ENCODE measurements at places on chromosomes 16 and 17. TPM values are rescaled to one million over a fixed set of nuclear protein-coding genes. Genes with fewer than 3 reads are reported as not detected.

Gene NUP93
- 26.4 TPM for total RNA-seq

Gene SPATA32
- not detected for total RNA-seq

Gene CAPNS2
- 0.55 TPM for total RNA-seq

Gene PHOSPHO1
- total RNA-seq: 0.23 TPM

Gene CCL4
- total RNA-seq: 27.6 TPM

Gene HSD17B1
- 2.4 TPM for total RNA-seq

Gene GCGR
- total RNA-seq: 0.20 TPM

Gene TBX4
- total RNA-seq: 1.6 TPM

Gene GP2
- total RNA-seq: 558 TPM

DNA sequence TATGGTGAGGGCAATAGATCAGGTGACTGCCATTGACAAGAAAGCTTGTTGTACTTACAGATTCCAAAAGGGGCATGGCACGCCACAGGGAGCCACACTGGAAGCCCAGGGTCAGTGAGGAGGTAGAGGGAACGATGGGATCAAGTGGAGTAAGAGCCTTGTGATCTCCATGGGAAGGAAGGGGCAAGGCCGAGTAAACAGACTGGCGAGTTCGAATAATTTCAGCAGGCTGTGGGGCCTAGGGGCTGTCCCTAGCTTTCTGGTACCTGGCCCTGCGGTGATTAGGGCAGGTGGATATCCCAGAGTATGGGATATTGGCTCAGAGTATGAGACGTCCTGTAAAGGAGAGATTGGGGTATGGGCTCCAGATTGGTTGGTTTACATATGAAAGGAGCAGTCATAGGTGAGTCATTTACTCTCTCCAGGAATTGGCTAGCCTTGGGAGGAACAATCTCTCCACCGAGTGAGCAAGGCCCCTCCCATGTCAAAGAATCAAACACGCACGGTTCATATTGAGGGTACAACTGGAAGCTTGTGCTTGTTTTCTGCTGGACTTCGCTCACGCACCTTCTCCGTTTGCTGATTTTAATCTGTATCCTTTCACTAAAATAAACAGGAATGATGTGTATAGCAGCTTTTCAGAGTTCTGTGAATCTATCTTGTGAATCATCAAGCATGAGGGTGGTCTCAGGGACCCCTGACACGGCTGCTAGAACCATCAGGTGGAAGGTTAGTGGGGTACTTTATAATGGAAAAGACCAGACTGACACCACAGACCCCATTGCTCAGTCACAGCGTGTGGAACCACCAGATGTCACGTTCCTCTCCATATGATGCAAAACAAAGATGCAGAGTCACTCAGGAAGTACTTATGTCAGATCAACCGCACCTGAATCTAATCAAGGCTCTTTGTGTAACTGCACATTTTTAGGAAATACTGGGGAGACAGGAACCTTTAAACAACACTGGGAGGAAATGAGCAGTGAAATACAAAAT is 27.9 kb downstream of the GABARAPL2 start:
- DNase-seq: no peak

- no peak for DNase-seq
These were observed 20.3 kb upstream of the GLIS2 start for GRCh38 chr16:4295581-4295980.

DNA sequence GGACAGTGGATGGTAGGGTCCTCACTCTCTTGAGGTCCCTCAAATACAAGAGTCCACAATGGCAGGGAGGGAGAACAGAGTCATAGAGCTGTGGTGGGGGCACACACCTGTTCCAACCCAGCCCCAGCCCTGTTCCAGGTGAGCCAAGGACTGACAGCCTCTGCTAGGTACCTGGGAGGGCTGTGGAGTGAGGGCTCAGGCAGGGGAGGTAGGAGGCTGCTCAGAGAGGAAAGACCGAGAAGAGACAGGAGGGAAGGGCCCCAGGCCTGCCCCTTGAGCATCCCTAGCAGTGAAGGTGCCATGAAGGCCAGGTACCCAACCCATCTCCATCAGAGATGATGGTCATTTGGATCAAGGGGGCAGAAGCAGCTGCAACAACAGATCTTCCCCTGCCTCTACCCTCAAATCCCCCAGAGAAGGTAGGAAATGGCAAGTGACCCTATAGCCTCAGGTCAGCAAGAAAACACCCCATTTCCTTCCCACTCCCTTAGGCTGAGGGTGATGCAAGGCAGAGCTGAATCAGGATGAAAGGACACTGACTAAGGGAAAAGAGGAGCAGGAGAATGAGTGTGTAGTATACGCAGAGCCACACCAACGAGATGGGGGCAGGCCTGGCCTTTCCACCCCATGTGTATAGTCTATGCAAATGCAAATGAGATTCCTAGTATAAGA is 28.6 kb downstream of the CD300LG start:
- DNase-seq: no peak

GRCh38 chr17:79374807-79375206 is 236.0 kb downstream of the RBFOX3 start:
- no peak for DNase-seq

DNA sequence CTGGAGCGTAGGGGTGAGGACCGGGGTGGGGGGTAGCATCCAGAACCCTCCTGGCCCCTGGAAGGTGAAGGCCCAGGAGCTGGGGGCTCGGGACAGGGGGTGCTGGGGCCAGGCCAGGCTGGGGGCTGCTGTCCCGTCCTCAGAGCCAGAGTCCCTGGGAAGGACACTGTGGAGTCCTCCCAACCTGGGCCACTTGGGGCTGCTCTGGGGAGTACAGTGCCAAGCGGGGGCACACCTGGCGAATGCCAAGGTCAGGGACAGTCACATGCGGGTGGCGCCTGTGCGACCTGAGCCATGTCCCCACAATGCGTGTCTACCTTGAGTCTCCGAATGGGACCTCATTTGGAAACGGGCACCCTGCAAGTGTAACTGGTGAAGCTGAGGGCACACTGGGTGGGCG is 1.2 kb upstream of the PERCC1 start:
- no peak for DNase-seq

GRCh38 chr17:22600644-22601298 is 908.4 kb downstream of the KCNJ18 start:
- DNase-seq: no peak

DNA sequence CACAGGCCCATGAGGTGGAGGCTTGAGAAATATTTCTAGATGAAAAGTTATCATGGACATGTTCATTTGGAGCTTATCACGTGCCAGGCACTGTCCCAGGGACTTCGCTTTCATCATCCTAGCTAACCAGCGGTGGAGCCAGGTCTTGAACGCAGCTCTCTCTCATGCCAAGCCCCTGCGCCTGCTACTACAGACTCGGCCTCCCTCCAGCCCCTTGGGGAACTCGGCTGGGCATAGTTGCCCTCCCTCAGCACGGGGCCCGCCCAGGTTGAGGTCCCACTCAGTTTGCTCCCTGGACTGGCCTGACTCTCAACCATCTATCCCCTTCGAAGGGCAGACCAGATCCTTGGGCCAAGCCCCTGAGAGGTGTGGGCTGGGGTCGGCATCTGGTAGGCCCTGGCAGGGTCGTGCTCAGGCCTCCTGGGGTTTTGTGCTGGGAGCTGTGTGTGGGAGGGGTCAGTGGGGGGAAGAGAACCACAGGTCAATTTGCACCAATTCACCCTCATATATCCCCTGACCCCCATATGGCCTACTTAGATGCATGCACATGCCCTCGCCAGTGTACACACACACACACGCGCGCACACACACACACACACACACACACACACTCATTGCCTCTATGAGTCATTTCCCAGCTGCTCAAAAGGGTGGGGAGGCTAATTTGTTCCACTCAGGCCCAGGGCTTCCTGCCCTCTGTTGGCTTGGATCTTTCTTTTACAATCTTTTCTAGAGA is 12.1 kb upstream of the SCN4A start:
- peak; percentile 74 for DNase-seq

GRCh38 chr16:83706394-83706793 is 101.4 kb upstream of the HSBP1 start:
- DNase-seq: no peak

DNA sequence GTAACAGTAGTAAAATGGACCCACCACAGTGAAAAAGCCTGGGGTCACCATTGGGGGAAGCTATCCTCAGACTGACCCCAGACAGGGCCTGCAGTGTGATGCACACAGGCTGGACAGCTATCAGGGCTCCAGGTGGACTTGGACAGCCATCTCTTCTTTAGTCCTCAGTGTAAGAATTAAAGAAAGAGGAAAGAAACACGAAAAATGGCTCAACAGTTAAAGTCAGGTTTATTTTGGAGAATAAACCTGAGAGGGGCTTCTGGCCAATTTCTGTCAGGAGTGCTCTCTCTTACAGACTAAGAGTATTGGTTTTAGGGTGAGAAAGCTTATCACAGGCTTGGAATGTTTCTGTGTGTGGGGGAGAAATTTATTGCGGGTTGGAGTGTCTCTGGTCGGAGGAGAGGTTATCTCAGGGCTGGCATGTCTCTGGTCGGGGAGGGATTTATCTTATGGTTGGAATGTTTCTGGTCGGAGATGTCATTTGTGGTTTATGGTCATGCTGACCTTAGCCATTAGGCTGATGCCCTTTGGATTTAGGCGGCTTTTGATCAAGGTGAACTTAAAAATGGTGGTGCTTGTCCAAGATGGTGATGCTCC is 10.8 kb upstream of the B4GALNT2 start:
- DNase-seq: no peak

GRCh38 chr17:81398176-81398831 is 3.0 kb downstream of the BAHCC1 start:
- no peak for DNase-seq

- DNase-seq: no peak
These were observed 806 bp downstream of the MRM1 start for GRCh38 chr17:36602030-36602748.

DNA sequence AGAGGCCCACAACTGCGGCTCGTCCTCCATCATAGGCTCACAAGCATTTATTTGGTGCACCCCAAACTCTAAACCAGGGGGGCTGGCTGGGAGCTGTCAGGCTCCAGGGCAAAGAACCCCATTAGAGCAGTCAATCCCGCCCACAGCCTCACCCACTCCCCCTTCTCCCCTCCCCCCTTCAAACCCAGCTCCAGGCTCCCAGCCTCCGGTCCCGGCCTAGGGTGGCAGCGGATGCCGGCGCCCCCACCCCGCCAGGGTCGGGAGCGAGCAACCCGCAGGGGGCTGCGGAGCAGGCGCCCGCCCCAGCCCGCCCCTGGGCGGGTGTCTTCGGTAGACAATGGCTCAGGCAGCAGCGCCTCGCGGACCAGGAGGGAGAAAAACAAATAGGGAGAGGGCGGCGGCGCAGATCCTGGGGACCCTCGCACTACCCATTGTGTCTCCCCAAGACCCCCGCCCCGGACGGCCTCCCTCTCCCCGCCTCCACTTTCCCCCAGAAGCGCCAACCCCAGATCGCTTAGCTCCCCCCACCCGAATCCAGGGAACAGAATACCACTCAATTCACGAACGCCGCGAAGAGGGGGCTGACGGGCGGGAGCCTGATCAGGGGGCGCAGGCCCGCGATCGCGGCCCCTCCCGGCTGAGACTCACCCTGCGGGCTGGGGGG is 572 bp downstream of the FAM171A2 start:
- no peak for DNase-seq

DNA sequence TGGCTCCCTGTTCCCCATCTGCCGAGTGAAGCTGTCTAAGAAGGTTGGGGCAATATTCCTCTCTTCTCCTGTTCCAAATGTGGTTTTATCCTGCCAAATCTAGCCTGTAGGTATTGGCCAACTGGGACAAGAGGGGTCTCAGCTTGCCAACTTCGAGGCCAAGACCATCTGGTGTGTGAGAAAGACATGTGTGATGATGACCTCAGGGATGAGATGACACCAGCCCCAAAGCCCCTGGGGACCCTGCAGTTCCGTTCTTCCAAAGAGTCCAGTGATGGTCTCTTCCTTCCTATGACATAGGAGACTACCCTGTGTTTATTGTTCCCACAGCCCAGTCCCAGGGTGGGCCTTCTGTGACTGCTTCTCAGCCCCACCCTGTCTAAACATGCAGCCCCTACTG is 34.8 kb upstream of the ADAMTS18 start:
- no peak for DNase-seq

DNA sequence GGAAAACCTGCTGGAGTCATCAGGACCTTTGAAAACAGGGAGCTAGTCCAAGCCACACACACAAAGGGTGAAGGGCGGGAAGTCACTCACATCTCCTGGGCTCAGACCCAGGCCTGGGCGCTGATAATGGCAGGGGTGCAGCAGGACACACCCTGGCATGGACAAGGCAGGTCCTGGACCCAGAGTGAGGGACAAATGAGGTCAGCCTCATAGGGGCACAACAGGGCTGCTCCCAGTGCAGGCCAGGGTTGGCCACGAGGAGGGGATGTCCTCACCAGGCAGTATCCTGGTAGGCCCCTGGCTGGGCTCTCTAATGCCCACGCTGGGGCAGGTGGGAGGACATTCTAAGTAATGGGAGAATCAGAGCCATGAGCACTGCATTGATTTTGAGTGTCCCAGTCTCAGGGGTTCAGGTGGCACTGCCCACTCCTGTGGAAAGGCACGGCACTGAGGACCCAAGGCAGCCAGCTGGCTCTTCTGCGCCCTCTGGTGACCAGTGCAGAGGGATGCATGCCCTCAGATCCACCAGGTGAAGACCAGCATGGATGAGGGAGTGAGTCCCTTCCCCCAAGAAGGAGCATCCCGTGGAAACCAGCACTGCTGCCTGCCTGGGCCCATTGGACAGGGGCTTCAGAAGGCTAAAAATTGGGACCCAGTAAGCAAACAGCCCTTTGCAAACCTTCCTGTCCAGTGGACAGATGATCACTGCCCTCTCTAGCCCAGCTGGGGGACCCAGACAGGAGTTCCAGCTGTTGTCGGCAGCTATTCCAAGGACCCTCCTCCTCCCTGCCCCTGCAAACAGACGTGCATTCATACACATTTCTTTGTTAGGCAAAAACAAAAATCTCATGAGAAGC is 23.4 kb upstream of the SREBF1 start:
- peak; percentile 71 for DNase-seq

DNA sequence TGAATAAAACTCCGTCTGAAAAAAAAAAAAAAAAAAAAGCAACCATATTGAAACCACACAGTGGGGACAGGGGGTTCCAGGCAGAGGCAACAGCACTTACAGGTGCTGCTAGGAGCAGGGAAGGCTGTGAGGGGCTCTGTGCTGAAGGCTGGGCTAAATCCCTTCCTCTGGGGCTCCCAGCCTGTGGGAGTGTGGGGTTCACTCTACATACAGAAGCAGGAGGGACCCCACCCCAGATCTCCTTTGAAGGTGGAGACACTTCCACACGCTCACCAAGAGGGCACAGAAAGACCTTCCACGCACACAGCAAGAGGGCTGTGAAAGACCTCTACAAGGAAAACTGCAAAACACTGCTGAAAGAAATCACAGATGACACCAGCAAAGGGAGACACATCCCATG is 53.9 kb downstream of the USP22 start:
- no peak for DNase-seq

GRCh38 chr17:80774146-80774545 is 217.5 kb upstream of the CHMP6 start:
- DNase-seq: no peak

DNA sequence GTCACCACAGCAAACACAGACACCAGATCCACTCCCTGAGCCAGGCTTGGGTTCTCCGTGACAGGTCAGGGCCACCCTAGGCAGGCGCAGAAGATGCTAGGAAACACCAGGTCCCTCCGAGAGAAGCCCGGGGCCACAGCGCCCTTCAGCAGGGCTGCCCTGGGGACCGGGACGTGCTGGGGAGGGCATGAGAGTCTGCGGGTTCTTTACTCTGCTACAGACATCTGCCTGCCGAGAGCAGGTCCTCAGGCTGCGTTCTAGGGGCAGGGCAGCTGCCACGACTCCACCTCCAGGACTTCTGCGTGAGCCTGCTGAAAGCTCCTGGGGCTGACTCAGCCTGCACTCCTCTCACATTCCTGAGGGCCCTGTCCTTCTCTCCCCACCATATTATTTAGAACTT is 11.4 kb downstream of the MYLK3 start:
- no peak for DNase-seq

- no peak for DNase-seq
These were observed 6.9 kb downstream of the FBXO31 start for GRCh38 chr16:87376660-87377059.
